ENCODE measurements at places on chromosomes 6 and 20.
A peak's percentile ranks its signal among the peaks of the same experiment; 100 is the strongest.

DNA sequence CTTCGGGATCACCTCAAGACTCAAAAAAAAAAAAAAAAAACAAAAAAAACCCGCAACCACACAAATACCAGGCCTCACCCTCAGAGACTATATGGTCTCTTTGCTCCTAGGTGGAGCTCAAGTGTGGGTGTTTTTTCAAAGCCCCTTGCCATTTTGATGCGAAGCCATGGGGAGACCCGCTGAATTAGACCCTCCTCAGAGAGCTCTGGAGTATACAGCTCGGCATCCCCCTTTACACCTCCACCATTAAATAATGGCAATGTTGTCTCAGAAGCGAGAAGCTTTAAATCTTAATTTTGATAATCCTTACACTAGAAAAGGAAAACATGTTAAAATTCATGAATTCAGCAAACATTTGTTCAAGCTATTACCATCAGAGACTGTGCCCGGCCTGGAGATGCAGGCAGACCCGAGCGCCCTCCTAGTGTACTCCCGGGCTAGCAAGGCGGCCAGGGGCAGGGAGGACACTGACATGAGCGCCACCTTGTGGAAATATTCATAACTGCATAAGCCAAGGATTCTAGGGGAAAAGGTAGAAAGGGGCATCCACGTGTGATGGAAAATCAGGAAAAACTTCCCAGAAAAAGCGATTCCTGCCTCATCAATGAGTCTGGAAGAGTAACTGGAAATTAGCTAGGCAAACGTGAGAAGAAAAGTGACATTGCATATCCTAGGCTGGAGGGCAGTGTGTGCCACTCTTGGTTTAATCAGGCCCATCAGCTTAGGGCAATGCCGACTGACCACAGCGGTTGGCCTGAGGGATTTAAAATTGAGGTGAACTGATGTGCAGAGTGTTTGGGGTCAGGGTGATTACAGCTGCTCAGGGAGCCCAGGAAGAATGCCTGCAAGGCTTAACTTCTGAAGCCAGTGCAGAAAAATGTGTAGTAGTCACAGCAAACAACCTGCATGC is 72.5 kb downstream of the B3GAT2 start:
- DNase-seq, result no peak

DNA sequence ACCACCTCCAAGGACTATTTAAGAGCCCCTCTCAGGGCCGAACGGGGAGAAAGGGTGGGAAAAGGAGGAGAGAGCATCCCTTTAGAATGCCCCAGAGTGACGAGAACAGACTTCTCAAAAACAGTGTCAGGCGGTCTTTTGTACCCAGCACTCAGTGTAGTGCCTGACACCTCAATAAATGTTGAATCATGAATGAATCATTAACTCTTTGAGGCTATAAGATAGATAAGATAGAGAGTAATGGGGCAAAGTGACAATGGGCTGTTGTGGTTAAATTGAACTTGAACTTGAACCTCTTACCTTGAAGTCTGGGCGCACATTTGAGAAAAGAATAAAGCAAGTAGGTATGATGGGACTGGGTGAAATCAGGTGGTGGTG is 7.4 kb downstream of the TCF21 start:
- no peak for DNase-seq

DNA sequence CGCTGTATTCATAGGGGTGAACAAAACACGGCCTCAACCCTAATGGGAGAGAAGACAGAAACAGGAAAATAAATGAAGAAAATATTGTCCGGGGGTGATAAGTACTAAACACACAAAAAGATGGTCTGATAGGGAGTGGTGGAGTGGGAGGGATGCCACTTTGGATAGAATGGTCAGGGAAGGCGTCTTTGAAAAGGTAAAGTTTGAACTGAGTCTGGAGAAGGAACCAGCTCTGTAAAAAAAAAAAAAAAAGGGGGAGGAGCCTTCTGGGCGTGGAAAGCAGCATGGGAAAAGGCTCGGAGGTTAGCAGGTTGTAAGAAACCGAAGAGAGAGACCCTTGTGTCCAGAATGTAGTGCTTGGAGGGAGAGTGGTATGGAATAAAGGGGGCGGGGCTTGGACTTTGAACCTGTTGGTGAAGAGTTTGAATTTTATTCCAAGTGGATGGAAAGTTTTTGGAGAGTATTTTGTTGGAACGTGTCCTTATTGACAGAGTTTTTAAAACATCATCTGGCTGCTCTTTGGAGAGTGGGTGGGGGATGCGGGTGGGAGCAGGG is 1.8 kb downstream of the CHMP4B start:
- no peak for DNase-seq

- DNase-seq, result no peak
Measured at GRCh38 chr6:145749632-145750031, 14.3 kb upstream of the EPM2A start.

DNA sequence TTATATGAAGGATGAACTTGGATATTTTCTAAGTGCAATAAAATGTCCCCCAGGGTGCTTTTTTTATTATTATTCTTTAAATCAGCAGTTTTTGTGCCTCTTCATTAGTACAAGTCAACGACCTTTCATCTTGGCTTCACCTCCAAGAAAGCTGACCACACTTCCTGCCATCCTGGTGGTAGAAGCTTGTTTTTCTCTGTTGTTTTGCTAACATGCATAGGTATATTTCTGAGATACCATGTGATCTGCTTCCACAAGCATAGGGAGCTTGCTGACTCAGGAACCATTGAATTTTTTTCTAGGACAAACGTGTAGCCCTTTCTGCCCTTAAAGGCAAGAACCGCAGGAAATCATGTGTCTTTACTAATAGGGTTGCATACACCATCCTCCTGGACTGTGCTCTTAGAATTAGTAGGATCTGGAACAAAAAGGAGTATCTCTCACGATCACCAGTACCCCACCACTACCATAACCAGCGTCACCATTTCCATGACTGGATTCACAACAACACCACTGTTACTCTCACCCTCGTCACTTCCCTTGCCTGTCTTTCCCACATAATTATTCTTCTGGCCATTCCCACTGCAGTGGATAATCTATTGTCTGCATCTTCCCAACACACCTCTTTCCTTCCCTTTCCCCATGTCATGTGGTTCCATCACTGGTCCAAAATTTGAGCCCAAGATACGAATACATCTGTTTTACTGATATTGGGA is 207.1 kb downstream of the MAFB start:
- no peak for DNase-seq

GRCh38 chr20:62011403-62011790 is 54.3 kb downstream of the TAF4 start:
- DNase-seq, result no peak

- DNase-seq, result no peak
Measured at GRCh38 chr20:13205425-13205824, 15.6 kb upstream of the ISM1 start.

DNA sequence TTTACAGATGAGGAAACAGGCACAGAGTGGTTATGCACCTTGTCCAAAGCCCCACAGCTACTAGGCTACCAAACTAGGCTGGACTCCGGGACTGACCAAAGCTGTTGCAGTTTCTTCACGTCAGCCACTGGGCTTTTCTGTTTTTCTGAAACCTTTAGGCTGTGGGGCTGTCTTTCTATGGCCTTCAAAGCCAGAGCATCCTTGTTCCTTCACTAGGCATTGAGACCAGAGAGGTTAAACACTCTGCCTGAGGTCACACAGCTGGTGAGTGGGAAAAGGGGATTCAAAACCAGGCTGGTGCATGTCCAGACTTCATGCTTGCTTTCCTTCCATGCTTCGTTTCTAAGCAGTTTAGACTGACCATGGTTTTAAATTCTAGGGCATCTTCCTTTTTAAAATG is 97.5 kb upstream of the KCNG1 start:
- DNase-seq, result no peak

DNA sequence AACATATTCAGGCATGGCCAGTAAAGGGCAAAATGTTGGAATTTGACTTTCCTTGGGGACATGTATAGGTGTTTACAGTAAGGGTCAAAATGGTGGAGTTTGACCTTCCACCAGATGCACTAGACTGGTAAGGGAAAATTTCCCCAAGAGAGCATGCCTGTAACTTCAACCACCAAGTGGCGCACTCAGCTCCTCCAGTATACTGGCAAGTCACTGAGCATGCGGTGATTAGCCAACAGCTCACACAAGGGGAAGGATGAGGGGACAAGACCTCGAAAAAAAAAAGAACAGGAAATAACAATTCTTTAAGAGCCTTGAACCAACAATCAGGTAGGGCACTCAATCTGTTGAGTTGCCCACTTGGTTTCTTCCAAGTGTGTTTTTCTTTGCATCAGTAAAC is 140.9 kb downstream of the EYS start:
- DNase-seq, result no peak

DNA sequence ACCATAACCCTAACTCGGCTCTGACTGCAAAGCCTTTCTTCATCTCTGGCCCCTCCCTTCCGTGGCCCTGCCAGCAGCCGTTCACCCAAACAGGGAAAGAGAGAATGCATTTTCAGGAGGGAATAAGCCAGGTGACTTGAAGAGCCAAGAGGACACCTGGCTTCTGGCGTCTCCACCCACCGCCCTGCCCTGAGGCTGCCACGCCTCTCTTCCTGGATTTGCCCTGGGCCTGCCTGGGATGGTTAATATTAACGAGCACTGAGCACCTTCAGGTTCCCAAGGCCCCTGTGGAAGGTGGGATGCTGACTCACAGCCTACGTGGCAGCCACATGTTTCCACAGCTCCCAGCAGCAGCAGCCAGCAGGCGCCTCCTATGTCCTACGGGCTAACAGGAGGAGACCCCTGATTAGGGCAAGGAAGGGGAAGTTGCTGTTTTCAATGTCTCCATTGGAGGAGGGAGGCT is 138.0 kb upstream of the RREB1 start:
- DNase-seq, result peak; percentile 42

DNA sequence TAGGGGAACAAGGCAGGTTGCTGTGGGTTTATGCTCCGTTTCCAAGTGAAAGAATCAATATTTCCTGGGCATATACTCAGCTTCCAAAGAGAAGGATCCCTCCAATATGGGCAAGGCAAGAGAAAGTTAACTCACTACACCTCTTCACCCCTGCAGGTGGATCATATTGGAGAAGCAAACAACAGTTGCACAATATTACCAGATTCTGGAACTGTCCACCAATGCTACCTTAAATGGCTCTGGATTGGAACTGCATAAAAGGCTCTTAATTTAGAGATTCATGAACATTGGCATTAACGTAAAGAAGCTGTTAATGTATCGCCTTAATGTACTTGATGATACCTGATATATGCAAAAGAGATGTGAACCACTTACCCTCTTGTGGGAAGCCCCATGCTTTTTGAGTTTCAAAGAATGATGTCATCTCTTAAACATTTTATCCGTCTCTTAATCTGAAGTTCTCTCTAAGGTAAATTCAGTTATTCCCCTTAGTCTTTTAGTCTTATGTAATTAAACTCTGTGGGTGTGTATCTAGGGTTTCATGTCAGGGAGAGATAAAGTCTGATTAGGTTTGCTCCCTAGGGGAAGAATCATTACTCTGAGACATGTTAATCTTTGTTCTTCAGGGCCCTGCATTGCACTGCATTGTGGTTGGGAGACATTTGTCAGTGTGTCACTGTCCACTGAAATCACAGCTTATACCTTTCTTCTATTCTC is 99.5 kb downstream of the PHACTR1 start:
- DNase-seq, result no peak

GRCh38 chr20:40689100-40689942 is at the start of gene MAFB:
Gene MAFB, minus strand, starts transcription at chr20:40689236. Its CDS starts 386 bp downstream, at chr20:40688850.
- peak; percentile 87 for DNase-seq

DNA sequence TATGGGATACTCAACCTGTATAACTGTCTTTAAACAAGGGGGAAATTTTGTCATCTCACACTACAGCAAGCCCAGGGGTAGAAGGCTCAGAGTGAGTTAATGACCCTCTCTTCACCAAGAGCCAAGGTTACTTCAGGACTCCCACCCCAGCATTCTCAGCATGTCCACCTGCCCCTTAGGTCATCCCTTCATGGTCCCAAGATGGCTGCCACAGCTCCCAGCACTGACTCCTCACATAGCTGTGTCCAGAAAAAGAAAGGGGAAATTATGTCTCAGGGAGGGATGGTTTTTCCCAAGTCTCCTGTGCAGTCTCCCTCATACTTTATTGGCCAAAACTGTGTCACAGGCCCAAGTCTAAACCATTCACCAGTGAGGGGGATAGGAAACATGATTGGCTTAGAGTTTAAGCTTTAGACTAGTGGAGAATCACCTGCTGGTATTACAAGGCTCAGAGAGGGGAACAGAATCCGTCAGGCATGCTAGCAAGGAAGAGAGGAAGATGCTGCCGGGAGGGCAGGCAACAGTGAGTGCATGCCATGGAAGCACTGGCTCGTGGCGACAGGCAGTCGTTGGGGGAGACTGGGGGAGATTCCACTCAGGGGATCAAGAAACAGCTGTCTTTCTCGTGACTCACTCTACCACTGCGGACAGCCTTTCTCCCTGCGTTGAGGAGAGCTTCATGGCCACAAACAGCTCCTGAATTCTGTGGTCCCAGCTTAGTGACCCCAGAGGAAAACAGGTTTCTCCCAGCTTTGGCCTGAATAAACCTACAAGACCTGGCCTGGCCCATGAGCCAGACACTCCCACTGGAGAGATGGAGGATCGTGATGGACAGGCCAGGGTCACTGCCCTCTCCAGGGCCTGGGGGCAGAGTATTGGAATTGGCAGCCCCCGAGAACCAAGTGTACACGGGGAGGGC is 37.2 kb downstream of the HM13 start:
- no peak for DNase-seq

Measured in NCI-H187 (cell line).